ENCODE measurements at places on chromosomes 1 and 21.

- no peak for DNase-seq
Measured at GRCh38 chr1:54370287-54370989, 35.8 kb downstream of the SSBP3 start.

DNA sequence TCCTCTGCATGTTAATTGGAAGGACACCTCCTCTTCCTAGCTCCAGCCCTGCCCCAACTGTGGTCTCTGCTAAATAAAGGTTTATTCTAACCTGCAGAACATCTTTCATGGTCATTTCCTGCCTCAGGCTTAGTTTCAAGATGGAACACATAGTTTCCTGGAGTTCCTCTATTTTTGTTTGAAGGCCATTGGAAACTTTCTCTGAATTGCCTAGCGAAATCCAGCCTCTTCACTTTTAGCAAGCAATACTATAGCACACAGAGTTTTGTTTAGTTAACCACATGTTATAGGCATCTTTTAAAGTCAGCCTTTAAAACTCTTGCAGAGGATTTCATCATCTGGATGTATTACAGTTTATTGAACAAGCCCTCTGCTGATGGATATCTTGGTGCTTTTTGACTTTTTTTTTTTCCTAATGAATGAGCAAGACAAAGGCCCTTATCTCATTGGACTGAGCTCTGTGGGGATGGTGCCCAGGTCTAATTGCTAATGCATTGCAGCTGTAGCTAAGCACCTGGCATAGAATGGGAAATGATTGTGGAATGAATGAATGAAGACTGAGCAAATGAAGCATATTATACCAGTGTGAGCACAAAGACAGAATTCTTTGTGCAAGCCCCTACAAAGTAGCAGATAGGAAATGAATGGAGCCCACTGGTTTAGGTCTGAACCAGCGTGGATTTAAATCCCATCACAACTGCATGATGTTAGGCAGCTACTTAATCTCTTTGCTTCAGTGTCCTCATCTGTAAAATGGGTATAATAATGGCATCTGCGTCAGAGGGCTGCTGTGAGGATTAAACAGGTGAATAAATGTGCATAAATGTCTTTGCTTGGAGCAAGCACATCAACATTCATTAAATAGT, 641 bp upstream of the CFAP107 start:
- no peak for DNase-seq

GRCh38 chr1:225972344-225973152, 26.6 kb downstream of the SDE2 start:
- DNase-seq: no peak

GRCh38 chr1:8082945-8083344, 56.8 kb upstream of the ERRFI1 start:
- DNase-seq: no peak

GRCh38 chr1:245657371-245657770, 502.6 kb downstream of the KIF26B start:
- DNase-seq: no peak

GRCh38 chr21:46674430-46675007, 39.0 kb downstream of the PRMT2 start:
- DNase-seq: no peak

GRCh38 chr1:27572679-27573426, 31.1 kb downstream of the AHDC1 start:
- no peak for DNase-seq

DNA sequence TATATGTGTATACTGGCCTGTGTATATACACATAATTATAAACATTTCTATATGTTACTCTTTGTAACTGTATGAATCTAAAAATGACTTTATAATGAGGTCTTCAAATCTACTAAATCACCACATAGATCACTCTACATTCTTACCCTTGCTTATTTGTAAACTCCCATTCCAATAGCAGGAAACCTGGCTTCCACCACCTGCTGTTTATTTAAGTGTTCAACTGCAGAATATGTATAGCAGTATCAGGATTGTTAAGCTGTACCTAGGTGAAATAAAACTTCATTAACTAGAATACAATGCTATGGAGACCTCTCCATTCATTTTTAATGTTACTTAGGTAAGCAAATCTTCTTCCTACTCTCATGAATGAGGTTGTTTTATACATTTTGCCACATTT, 1351.1 kb upstream of the B3GALT2 start:
- no peak for DNase-seq

DNA sequence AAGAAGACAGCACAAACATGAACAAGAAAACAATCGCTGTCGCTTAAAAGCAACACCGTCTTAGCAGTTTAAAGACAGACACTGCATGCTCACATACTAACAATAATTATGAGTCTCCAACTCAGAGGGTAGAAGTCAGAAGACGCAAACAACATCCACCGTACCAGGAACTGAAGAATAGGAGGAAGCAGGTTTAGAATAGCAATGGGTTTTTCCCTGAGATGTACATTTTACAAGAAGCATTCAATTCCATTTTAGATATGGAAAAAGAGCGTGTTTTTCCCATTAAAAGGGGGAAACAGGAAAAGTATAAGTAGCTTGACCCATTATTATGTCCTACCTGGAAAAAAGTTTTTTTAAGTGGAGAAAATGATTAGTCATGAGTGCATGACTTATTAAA, 34.5 kb upstream of the KCNE1 start:
- no peak for DNase-seq

DNA sequence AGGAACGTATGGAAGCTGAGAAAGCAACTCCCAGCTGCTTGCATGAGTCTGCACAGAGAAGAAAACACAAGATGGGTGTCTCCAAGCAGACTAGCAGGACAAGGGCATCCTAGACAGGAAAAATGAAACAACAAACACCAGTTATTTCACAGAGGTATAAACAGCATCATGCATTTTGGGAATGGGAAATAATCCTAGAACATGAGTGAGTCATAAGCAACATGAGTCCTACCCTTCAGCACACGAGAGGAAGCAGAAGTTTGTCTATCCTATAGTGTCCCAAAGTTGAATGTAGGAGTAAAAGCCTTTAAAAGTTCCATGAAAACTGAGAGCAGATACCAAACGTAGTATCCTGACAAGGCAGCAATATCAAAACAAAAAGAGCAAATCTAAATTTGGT, 11.3 kb upstream of the FRRS1 start:
- DNase-seq: no peak

GRCh38 chr1:9909234-9910046, 629 bp downstream of the CTNNBIP1 start:
- peak; percentile 4 for DNase-seq

- no peak for DNase-seq
Measured at GRCh38 chr1:31626223-31627207, 9.0 kb downstream of the HCRTR1 start.

- DNase-seq: no peak
Measured at GRCh38 chr1:61605607-61606321, 119.2 kb downstream of the TM2D1 start.

- no peak for DNase-seq
Measured at GRCh38 chr1:156117414-156118176, 3.1 kb downstream of the LMNA start.

DNA sequence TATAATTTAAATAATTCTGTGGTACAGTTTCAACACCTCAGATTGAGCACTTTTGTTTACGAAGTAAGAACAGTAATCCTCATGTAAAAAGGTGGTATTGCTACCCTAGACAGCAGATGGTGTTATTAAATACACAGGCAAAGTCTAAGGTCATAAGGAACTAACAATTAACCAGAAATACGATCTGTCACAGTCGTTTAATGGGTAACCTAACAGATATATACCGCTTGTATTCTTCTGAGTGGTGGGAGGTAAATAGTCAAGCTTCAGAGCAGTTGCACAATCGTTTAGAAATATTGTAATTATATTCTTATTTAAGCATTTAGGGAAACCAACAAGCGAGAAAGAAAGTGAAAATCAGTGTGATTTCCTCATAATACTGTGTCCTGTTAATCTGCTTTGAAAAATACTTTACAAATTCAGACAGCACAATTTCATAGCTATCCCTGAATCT, 9.8 kb upstream of the IRF2BP2 start:
- DNase-seq: no peak

DNA sequence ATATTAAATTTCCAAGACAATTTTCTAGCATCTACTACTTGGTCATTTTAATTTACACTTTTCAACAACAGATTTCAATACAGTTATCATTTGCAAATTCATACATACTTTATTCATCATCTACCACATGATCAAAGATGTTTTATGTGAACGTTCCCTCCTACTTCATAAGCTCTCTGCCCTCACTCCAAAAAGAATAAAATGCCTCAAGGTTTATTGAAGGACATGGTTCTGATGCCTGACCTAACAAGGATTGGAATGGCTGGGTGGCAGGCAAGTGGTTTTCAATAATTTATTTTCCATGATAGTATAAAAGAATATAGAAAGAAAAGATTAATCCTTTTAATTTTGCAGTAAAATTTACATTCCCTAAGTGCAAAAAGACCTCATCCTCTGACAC, 5.4 kb downstream of the CDKN2C start:
- DNase-seq: no peak

Measured in stimulated activated CD4-positive, alpha-beta T cell treated with anti-CD3 and anti-CD28 coated beads, Interleukin-15, amount 100 ng/mL, for 1 hour (primary cell).